ENCODE measurements at places on chromosomes 6 and 20. TPM values are rescaled to one million over a fixed set of nuclear protein-coding genes. Genes with fewer than 3 reads are reported as not detected.

DNA sequence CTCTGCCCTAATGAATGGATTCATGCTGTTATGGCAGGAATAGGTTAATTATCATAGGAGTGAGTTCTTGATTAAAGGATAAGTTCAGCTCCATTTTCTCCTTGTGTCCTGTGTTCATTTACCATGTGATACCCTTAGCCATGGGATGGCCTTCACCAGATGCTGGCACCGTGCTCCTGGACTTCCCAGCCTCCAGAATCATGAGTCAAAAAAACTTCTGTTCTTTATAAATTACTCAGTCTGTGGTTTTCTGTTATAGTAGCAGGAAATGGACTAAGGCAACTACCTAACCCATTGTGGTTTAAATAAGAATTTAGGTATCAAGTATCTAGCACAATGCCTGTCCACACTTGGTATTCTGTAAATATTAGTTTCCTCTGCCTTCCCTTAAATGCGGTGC, 223.5 kb downstream of the MEI4 start:
- no peak for DNase-seq

GRCh38 chr20:5687884-5688283, 62.3 kb upstream of the SHLD1 start:
- no peak for DNase-seq

GRCh38 chr20:63957004-63957689, 931 bp upstream of the UCKL1 start:
- DNase-seq, result peak; percentile 60

DNA sequence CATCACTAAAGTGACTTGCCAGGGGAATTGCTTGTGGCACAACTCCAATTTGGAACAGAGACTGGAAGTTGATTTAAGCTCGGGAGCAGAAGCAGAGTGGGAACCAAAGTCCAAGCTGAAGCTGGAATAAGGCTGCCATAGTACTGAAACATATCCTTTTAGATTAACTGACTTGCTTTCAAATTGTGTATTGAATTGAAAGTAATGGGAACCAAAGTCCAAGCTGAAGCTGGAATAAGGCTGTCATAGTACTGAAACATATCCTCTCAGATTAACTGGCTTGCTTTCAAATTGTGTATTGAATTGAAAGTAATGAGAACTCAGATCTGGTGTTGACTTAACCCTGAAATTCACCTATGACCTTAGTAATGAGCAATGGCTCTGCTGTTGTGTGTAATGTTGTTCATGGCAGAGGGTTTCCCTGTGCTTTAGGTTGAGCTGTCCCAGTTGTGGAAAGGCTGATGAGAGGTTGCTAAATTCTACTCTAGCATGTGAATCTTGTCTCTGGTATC, 40.2 kb downstream of the CENPW start:
- DNase-seq, result peak; percentile 34

- DNase-seq, result no peak
Observed at GRCh38 chr6:20706238-20706938, 172.1 kb downstream of the CDKAL1 start.

DNA sequence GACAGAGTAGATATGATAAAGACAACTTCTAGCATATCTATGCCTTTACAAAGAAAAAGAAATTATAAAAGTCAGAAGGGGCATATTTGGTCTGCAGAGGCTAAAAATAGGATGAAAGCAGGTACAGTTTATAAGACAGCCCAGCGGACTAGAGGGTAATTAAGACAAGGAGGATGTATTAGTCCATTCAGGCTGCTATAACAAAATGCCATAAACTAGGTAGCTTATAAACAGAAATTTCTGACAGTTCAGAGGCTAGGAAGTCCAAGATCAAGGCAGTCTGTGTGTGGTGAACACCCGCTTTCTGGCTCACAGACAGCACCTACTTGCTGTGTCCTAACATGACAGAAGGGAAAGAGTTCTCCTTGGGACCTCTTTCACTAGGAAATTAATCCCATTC, 5.7 kb downstream of the HBS1L start:
- DNase-seq, result no peak

DNA sequence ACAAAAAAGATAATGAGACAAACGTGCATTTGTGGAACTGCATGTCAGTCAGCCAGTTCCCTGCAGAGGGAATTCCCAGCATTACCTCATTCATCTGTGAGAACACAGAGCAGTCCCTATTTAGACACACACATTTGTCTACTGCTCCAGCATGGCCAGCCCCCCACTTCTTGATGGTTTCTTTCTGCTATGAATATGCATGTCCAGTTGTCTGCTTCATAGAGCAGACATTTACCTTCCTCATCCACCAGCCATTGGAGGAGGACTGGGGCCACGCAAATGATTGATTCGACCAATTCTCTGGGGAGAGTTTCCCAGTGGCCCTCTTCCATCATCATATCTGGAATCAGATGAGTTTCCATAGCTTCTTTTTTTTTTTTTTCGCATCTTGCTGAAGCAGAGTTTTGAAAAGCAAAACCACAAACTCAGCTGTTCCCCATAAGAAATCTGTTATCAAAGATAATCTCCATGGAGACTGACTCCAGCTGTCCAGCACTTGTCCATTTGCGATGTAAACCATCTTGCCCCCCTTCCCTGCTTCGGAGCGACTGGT, 11.8 kb downstream of the ENPP1 start:
- no peak for DNase-seq

GRCh38 chr6:159098636-159099106, 53.9 kb upstream of the TAGAP start:
- no peak for DNase-seq

GRCh38 chr6:111176760-111177099, 89.4 kb downstream of the SLC16A10 start:
- DNase-seq, result no peak

DNA sequence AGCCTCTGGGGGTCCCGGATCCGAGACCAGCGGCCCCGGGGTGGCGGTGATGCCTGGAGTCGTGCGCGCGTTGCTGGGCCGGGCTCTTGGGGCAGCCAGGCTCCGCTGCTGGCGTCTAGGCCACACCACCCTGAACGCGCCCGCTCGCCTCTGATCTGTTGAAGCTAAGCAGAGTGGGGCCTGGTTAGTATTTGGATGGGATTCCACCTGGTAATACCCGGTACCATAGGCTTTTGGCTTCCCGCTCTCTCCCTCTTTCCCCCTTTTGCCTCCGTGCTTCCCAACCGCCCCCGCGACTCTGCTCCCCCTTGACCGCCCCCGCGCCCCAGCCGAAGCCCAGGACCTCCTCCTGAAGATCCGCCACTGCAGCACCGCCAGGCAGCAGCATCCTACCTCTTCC, 1383.5 kb upstream of the DEFB115 start:
- peak; percentile 43 for DNase-seq

GRCh38 chr6:81304466-81304865, 448.0 kb downstream of the TENT5A start:
- no peak for DNase-seq

- no peak for DNase-seq
Observed at GRCh38 chr20:48614593-48615274, 213.1 kb downstream of the PREX1 start.

GRCh38 chr20:34557936-34558319, 590 bp upstream of the MAP1LC3A start:
- no peak for DNase-seq

GRCh38 chr6:145711372-145711771, 23.9 kb downstream of the EPM2A start:
- no peak for DNase-seq

DNA sequence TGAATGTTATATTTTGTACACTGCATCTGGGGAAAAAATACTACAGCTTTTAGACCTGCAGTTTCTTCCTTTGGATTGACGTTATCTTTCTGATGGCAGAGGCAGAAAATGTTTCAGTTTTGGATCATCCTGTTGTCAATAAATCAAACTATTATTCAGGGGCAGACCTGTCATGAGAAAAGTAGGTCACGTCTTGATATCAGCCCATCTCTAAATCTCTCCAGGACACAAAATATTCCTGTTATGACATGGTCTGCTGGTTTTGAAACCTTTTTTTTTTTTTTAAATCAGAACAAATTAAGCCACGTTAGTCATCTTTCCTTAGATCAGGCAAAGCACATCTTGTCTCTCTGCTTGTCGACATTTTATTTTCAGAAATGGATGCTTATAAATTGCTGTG, 24.0 kb downstream of the IL20RA start:
- DNase-seq, result no peak

- DNase-seq, result no peak
Observed at GRCh38 chr6:26296857-26297648, 67.9 kb upstream of the BTN3A2 start.

DNA sequence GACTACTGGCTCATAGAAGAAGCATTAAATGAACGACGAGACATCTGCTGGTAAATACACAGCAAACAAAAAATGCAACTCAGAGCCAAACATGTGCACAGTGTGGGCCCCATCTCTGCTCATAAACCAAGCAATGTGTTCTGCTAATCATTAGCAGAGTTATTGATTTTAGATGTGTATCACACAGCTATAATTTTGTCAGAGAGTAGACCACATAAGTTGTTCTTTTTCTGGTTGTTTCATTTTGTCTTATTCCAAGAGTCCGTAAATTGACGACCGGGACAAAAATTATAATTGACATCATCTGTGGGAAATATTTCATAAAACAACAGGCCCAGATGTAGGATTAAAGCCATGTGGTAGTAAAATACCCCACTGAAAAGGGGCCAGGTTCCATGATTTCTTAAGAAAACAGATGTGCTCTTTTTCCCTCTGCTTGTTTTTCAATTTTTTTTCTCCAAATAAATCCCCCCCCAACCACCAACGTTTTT, 423.6 kb downstream of the HAO1 start:
- DNase-seq, result no peak

GRCh38 chr20:9742821-9743220, 96.1 kb downstream of the PAK5 start:
- DNase-seq, result no peak

DNA sequence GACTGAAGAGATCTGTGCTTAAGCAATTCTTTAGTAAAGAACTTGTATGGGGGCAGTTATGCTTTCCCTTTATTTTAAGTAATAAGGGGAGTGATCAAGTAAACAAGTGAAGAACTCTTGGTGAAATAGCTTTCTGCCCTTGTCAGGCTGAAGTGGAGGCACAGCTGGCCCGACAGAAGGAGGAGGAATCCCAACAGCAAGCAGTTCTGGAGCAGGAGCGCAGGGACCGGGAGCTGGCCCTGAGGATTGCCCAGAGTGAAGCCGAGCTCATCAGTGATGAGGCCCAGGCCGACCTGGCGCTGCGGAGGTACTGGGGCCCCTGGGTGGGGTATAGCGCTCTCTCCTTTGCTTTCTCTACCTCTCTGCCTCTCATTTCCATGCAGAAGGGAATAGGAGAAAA, 143.3 kb downstream of the MYO6 start:
- DNase-seq, result no peak

DNA sequence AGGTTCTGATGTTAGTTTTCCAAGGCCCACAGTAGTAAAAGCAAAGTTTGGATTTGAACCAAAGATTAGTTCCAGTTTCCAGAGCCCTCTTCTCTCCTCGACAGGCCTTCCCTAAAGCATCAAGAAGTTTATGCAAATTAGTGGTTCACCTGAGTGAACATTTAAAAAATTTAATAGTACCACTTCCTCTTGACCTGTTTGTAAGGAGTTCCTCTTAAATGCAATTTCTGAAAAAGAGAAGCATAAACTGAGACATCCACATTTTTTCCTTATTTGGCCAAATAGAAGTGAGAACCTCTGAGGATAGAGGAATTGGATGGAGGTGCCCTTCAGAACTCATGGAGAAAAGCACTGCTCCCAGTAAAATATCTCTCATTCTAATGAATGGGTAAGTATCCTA, 1.2 kb upstream of the DSE start:
- no peak for DNase-seq

DNA sequence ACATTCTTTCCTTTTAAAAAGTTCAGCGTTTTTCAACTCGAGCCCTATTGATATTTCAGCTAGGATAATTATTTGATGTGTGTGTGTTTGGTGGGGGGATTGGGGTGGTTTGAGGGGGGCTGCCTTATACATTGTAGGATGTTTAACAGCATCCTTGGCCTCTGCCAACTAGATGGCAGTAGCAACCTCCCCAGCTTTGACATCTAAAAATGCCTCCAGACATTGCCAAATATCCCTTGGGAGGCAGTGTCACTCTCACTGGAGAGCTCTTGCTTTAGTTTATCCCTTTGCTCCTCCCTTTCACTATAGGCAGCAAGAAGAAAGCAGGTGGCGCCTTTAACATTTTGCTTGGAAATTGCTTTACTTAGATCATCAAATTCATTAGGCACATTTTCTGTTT, 14.6 kb upstream of the TP53TG5 start:
- no peak for DNase-seq

GRCh38 chr6:48110436-48111142, 408 bp downstream of the PTCHD4 start:
- DNase-seq, result no peak

- DNase-seq, result peak; percentile 22
Observed at GRCh38 chr6:81834141-81834681, 81.7 kb upstream of the TENT5A start.

DNA sequence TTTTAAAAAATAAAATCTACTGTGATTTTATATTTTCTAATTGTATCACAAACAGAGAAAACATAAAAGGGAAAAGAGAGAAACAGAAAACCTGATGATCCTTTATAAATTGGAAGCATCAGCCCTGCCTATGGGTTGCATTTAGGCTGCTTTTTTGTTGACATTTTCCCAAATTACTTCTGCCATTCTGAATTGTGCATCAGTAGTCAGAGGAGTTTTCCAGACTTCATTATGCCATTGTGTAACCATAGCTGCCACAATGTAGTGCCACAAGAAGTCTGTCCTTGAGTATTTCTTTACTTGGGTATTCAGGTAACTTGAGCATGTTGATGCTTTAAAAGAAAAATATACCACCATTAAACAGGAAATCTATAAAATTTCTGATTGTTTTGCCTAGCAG, 130.3 kb downstream of the HACE1 start:
- DNase-seq, result no peak

- DNase-seq, result no peak
Observed at GRCh38 chr6:110364364-110365105, 6.4 kb upstream of the METTL24 start.

DNA sequence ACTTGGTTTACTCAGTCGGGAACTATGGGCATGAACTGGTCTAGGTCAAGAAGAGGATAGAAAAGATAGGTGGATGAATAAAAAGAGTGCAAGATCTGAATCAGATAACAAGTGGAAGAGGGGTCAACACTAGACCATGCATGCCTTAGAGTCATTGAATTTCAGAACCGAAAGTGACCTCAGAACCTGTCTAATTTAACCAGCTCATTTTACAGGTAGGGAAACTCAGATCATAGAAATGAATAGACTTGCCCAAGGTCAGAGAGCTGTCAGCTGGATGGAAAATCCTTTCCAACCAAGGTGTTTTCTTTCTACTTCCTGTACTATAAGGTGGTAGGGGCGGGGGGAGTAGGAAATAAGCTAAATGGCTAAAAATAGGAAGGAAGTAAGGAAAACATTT, 121.4 kb upstream of the ADGRF1 start:
- no peak for DNase-seq

Gene FAM209B
- 0.32 TPM for total RNA-seq

Gene PLA2G7
- 1.8 TPM for total RNA-seq

Gene C20orf141
- not detected for total RNA-seq

Gene ARMC12
- 1.1 TPM for total RNA-seq

Gene USP49
- 3.3 TPM for total RNA-seq

Gene GSTA4
- total RNA-seq, result 19.9 TPM

Gene GDAP1L1
- total RNA-seq, result not detected

Gene DLL1
- total RNA-seq, result 13.0 TPM

Gene GABRR1
- total RNA-seq, result not detected

Gene WFDC11
- not detected for total RNA-seq

Gene PRPH2
- total RNA-seq, result 1.7 TPM

Gene YIPF3
- 155 TPM for total RNA-seq

Data from mucosa of gallbladder (tissue), 1 donor.